ENCODE measurements at places on chromosomes 16 and 17. TPM values are rescaled to one million over a fixed set of nuclear protein-coding genes. Genes with fewer than 3 reads are reported as not detected.

The CD300H gene
- total RNA-seq = not detected

The SHISA9 gene
- total RNA-seq = not detected

DNA sequence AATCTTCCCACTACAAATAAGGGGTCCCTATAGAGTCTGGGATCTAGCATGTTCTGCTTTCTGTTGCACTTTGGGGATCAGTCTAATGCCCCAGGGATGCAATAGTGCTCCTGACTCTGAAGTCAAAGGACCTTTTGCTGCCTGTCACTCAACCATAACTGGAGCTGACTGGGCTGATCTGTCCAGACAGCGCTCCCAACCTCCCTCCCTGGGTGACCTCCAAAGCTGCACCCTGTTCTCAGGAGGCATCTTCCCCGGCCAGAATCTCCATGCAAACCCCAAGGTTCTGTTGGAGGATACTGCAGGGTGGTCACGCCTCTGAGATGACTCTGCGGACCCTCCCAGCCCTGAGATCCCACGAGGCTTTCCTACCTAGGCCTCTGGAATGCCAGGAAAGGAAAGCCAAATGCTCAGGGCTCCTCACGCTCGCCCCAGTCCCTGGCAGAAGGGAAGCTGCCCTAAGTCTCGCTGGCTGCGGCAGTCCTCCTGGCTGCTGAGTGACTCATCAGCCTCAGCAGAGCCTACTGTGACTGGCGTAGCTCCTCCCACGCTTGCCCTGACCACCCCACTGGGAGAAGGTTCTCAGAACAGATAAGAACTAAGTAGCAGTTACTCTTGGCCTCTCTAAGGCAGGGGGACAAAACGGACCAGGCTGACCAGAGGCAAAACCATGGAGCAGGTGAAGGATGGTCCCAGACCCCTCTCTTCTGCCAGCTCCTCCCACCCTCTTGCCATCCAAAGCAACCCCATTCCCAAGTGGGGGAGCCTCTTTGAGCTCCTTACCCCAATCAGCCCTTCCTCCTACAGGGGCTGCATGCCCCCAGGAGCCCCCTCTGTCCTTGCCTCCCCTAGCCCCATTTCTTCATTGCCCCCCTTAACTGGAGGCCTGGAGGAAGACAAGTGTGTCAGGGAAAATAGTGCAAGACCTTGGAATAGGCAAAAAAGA is 124.1 kb upstream of the TNRC6C start:
- DNase-seq = peak; percentile 95

The SLC5A10 gene
- total RNA-seq = not detected

- DNase-seq = peak; percentile 66
These were observed 7.0 kb downstream of the NOS2 start for GRCh38 chr17:27793168-27793905.

- DNase-seq = no peak
These were observed 32.8 kb upstream of the RASD1 start for GRCh38 chr17:17528696-17529652.

- no peak for DNase-seq
These were observed 30.9 kb downstream of the TMEM204 start for GRCh38 chr16:1564325-1564724.

- peak; percentile 31 for DNase-seq
These were observed 20.8 kb downstream of the GGA3 start for GRCh38 chr17:75240394-75241142.

The SLC12A3 gene
- total RNA-seq = not detected

DNA sequence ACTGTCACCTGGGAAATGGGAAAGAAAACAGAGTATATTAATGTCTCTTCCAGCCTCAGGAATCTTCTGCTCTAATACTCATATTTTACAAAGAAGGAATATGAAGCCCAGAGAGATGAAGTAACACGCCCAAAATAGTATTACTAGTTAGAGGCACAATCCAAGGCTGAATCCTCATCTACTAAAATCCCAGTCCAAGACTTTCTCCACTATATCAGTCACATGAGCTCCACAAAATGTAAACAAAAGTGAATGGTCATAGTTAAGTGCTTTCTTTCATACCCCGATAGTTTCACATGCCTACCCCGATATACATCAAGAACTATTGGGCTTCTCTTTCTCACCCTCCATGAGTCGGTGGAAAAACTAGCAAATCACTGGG is 965 bp downstream of the INTS2 start:
- no peak for DNase-seq

GRCh38 chr16:17977260-17977659 is 359.3 kb downstream of the NPIPA8 start:
- no peak for DNase-seq

GRCh38 chr17:29176558-29177351 is 3.4 kb downstream of the MYO18A start:
- peak; percentile 34 for DNase-seq

DNA sequence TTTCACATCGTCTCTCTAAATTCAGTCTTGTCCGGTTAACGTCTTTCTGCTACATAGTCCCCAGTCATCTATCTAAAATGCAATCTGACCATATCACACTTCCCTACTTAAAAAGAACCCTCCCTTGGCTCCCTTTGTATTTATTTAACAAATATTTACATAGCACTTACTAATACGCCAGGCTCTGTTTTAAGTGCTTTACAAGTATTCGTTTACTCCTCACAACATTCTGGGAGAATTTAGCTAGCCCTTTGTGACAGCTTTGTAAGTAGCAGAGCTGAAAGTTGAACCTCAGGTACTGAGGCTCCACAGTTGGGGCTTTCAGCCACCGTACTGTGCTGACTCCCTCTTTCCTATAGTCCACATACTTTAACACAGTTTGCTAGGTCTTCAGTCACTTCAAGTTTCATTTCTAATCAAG is 9.2 kb downstream of the PAFAH1B1 start:
- no peak for DNase-seq

DNA sequence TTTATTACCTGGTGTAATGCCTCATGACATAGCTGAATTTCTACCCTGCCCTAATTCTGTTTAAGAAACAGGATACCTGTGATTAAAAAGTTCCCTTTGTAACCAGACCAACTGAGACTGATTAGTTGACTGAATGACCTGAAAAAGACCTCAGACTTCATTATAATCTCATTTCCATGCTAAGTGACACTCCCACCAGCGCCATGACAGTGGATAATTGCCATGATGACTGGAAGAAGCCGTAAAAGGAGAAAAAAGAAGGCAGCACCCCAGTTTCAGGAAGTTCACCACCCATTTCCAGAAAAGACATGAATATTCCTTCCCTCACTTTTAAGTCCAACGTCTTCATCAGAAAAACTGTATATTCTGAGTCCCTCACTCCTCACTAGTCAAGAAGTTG is 125.6 kb upstream of the HS3ST4 start:
- no peak for DNase-seq

GRCh38 chr17:56319531-56319930 is 166.3 kb downstream of the ANKFN1 start:
- DNase-seq = no peak

DNA sequence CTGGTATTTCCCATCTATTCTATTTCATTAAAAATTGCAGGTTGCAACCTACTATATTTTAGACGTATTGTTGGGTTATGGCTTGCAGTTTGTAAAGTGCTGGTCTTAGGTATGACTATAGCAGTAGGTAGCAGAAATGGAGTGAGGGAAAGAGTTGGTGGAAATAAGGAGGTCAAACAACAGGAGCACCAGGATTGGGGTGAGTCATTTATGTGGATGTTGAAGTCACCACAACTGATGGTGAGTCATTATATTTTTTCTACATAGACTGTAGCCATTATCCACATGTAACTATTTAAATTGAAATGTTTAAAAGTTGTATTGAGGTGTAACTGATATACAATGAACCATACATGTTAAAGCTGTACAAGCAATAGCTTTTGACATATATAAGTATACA is 25.0 kb upstream of the HS3ST3A1 start:
- no peak for DNase-seq

The ORC6 gene
- total RNA-seq = 58.2 TPM

- DNase-seq = no peak
These were observed 26.4 kb downstream of the CHP2 start for GRCh38 chr16:23781176-23781575.

DNA sequence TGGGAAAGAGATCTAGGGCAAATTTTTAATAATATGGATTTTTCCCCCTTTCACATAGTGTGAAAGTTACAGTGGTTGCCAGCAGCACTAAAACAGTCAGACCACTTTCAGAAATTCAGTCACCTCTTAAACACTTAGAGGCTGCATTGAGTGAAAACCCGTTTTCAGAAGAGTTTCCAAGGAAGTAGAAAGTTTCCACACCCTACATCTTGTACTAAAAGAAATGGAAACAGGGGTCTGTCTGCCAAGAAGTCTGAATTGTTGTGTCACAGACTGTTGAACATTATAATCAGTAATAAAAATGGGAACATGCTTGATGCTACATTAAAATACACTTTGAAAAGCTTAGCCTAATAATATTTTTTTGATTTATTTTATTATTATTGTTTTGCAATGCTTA is 278.9 kb upstream of the KCNJ16 start:
- DNase-seq = no peak

GRCh38 chr16:4096509-4096908 is 19.7 kb downstream of the ADCY9 start:
- DNase-seq = no peak

DNA sequence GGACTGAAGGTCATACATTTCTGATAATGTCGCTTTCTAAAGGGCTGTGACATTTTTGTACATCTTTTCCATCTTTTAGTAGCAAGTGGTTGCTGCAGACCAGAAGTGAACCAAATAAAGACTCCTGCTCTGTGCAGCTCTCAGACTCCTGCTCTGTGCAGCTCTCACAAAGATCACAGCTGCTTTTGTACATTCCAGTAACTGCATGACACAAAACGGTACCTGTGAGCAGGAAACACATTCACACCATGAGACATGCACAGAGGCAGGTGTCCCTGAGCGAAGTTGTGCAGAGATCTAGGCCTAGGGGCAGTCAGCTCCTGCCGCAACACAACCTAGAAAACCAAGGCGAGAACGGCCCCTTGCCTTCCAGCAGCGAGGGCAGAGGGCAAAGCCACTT is 67.5 kb downstream of the KLHDC4 start:
- no peak for DNase-seq

The GRIN2C gene
- total RNA-seq = not detected

The GPR139 gene
- not detected for total RNA-seq

The ADAM11 gene
- total RNA-seq = 0.72 TPM

DNA sequence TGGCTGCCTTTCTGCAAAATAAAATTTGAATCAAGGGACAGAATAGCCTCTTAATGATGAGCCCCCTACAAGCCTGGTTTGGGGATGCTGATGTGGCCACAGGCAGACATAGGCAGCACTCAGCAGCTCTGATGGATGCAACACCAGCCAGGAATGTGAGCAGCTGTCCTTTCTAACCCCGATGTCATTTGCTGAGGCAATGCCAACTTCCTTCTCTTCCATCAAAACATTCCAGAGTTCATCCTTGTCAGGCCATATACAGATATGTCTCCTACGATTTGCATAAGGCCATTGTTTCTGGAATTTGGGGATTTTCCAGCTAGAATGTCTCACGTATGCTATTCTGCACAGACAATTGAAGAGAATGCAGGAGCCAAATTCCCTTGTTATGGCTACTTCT is 52.1 kb upstream of the MYOCD start:
- peak; percentile 71 for DNase-seq

DNA sequence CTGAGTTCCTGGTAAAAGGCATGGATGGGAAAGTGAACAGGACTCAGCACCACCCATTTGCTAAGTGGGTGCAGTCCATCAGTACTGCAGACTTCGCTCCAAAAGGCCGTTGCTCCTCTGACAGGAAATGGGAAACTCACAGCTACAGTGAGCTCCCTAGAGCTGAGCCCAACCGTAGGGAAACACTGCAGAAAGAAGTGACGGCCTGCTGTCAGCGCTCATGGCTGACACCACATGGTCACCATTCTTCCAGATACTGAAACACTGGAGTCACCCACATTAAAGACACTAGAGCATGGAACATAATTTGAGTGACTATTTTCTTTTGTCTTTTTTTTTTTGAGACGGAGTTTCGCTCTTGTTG is 31.9 kb downstream of the UBE2O start:
- DNase-seq = no peak

The NRN1L gene
- not detected for total RNA-seq

The MAF gene
- not detected for total RNA-seq

- DNase-seq = no peak
These were observed 4.6 kb upstream of the SLC38A8 start for GRCh38 chr16:84047206-84047605.

DNA sequence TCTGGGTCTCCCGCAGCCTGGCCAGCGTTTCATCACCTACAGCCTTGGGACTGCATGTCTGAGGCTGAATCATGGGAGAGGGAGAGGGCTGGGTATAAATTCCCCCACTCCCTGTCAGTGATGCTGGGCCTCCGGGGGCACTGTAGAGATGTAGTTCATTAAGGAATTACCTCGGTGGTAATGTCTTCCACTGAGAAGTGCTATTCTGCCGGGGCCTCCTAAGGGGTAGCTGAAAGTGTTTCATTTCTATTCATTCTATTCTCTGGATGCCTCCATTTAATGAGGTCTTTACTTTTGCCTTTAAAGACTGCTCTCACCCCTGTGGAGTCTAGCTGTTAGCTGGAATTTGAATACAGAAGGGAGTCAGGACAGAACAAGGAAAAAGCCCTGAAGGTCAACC is 116.4 kb upstream of the HS3ST4 start:
- DNase-seq = no peak

The TMC6 gene
- total RNA-seq = 0.32 TPM

The ZSCAN10 gene
- not detected for total RNA-seq

DNA sequence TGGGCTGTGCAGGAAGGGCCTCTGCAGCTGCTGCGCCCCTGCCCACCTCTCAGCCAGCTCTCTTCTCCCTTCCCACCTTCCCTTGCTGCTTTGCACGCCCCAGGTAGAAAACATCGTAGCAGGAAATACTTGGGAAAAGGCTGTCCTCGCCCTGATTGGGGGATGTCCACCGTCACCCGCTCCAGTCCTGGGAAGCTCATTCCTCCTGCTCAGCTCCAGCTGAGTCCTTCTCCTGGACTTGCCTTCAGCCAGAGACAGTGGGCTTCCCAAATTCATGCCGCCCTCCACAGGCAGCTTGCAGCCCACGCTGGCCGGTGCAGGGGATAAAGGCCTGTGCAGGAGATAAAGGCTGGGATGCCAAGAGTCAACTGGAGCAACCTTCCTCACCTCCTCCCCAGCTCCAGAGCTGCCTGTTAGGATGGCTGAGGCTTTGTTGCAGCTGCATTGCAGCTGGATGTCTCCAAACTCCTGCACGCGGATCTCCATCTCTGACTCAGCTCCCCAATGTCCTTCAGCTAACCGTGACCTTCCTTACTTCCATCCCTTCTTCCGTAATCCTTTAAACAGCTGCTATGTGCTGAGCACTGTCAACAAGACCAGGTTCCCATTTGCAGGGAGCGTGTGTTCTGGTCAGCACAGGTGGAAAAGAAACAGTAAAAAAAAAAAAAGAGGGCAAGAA is 402.0 kb upstream of the TNRC6C start:
- DNase-seq = no peak

DNA sequence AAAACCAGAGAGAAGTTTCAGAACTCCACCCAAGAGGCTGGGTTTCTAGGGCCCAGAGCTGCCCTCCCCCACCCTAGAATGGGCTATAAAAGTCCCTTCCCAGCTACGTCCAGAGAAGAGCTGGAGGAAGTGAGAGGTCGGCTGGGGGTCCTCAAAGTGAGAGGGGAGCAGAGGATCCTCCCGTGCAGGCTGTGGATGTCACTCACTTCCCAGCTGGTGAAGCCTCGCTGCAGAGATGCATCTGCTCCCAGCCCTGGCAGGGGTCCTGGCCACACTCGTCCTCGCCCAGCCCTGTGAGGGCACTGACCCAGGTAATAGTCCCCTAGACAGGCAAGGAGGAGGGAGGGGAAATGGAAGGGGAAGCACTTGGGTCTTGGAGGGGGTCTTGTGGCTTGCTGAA is at the start of gene EPX:
EPX (plus strand) TSS at position 115 of the 400 bp plus-strand sequence; CDS start at position 236, 121 bp downstream.
- no peak for DNase-seq
